Activated naive CD4-positive, alpha-beta T cell (primary cell): ENCODE measurements at places on chromosomes 5 and 9.

DNA sequence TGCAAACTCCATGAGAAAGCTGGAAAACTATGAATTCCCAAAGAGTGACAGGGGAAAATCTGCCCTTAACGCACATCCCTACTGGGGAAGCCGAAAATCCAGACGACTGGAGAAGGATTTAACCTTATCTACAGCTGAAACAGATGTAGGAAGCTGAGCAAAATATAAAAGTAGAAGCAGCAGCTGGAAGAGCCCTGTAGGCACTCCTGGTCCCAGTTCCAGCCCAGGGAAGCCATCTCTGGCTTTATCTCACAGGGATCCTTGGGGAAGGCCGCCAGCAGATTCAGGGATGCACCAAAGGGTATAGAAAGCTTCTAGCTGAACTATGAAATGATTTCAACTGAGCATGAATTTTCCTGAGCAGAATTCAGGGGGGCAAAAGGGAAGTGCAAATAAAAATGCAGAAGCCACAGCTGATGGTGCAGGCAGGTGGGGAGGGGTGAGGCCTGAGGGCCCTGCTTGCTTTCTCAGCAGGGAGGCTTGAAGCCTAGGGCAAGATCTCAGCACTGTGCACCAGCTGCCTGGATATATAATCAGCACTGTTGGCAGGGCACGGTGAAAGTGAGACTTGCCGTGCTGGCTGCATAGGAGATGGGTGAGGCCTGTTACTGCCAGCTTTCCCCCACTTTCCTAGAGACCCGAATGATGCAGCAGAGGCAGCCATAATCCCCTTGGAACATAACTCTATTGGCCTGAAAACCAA, 2019.5 kb upstream of the NUDT12 start:
- DNase-seq: no peak

DNA sequence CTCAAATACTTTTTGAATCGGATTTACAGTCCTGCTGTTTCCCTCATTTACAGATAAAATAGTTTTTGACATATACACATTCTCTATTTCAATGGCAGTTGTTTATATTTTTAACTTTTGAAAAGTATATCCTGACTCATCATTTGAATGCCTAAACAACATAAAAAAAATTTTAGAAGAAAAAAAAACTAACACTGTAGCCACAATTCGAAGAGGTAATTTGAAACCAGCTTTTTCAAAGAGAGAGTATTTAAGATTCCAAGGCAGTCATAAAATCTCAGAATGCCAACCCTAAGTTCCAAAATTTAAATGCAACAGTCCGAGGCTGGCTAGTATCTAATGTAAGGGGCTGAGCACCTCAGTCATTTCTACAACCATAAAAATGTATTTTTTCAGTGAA, 626.8 kb downstream of the DNAH5 start:
- DNase-seq: no peak

DNA sequence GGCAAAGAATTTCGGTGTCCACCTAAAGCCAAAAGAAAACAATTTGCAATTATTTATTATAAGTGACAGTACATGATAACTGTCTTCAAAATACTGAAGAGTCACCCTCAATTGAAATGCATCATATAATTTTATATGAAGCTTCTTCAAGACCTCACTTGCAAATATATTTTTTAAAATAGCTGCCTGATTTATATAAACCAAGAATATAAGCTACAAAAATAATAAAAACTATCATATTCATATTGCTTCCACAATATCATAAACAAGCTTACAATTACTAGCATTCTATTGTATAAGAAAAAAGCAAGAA, 144.1 kb downstream of the CETN3 start:
- no peak for DNase-seq

- no peak for DNase-seq
Measured at GRCh38 chr9:36328798-36329411, 70.7 kb upstream of the GNE start.

DNA sequence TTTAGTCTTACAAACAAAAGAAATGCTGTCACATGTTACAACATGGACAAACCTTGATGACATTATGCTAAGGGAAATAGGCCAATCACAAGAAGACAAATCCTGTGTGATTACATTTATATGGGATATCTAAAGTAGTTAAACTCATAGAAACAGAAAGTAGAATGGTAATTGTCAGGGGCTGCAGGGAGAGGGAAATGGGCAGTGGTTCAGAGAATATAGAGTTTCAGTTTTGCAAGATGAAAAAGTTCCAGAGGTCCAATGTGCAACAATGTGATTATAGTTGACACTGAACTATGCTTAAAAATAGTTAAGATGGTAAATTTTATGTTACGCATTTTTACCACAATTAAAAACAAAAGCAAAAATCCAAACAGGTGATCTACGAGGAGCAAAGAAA, 265.5 kb downstream of the NDUFS4 start:
- no peak for DNase-seq

- DNase-seq: no peak
Measured at GRCh38 chr5:11898-12297, 80.1 kb upstream of the PLEKHG4B start.

DNA sequence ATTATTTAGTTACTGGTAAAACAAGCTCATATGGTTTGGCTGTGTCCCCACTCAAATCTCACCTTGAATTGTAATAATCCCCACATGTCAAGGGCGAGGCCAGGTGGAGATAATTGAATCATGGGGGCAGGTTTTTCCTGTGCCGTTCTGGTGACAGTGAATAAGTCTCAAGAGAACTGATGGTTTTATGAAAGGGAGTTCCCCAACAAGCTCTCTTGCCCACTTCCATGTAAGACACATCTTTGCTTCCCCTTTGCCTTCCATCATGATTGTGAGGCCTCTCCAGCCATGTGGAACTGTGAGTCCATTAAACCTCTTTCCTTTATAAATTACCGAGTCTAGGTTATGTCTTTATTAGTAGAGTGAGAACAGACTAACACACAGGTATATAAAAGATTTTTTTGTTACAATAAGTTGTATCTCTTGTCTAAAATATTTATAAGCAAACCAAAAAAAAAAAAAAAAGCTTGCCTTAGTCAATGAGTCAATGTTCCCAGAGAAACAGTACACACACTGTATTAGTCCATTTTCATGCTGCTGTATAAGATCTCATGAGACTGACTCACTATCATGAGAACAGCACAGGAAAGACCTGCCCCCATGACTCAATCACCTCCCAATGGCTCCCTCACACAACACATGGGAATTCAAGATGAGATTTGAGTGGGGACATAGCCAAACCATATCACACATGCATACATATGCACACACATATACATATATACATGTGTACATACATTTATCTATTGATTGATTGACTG, 138.3 kb downstream of the BASP1 start:
- DNase-seq: no peak

DNA sequence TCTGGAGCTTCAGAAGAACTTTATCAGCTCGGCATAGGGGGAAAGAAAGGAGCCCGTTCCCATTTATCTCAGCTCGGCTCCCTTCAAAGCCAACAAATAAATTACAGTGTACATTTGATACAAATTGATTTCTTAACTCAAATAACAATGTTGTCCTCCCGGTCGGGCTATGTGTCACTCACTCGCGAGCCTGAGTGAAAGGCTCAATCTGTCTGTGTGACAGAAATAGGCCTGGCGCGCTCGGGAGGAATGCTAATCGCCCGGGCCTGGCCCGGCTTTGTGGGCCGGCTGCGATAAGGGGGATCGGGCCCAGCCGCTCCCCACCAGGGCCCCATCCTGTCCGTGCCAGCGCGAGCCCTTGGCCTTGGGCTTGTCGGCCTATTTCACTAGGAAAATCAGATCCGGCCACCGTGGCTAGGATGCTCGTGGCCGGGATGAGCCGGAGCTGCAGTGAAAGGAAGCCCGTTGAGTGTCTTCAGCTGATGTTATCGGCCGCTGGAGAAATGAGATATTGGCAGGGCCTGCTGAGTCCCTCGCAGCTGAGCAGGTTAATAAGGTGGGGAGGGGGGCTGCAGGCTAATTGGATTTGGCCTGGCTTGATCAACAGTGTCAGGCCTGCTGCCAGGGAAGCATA, 258.7 kb downstream of the IRX1 start:
- DNase-seq: no peak
